ENCODE measurements at places on chromosomes 5 and 9.
A peak's percentile ranks its signal among the peaks of the same experiment; 100 is the strongest.

GRCh38 chr5:19733612-19734495 lies 254.1 kb downstream of the CDH18 start:
- no peak for DNase-seq

- DNase-seq: no peak
Measured at GRCh38 chr5:133682451-133682850, 70.1 kb upstream of the FSTL4 start.

GRCh38 chr5:61738446-61738845 lies 406.4 kb downstream of the ZSWIM6 start:
- DNase-seq: no peak

- no peak for DNase-seq
Measured at GRCh38 chr9:135812961-135813360, 94.4 kb downstream of the CAMSAP1 start.

GRCh38 chr5:142492781-142493281 lies 168.0 kb upstream of the SPRY4 start:
- DNase-seq: no peak

- no peak for DNase-seq
Measured at GRCh38 chr5:134206627-134207160, 19.2 kb downstream of the PPP2CA start.

GRCh38 chr9:78542491-78543181 lies 245.7 kb downstream of the PSAT1 start:
- DNase-seq: no peak

GRCh38 chr5:171770153-171770552 lies 15.5 kb upstream of the SMIM23 start:
- DNase-seq: peak; percentile 11

DNA sequence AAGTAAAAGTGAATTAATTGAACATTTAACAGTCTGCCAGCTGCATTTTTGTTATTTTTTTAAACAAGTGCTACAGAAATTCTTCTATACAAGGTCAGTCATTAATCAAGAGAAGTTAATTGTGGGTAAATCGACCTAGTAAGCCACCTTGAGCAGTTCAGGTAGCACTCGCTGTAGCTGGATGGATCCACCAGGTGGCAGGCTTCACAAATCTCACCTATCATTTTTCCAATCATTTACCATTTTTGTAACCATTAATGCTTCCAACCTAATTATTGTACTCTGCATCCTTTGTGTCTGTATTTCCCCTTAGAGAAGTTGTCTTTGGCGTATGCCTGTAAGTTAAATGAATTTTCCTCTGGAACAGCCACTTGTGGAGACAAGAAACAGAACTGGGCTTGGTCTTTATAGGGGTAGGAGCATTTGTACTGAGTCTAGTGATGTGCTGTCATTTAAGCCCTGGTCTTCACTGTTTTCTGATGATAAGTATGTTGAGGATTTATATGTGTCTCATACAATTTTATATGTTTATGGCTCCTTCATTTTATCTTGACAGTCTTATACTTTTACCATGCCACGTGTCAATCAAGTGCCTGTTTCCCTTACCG lies 39.5 kb downstream of the CD180 start:
- DNase-seq: peak; percentile 50

DNA sequence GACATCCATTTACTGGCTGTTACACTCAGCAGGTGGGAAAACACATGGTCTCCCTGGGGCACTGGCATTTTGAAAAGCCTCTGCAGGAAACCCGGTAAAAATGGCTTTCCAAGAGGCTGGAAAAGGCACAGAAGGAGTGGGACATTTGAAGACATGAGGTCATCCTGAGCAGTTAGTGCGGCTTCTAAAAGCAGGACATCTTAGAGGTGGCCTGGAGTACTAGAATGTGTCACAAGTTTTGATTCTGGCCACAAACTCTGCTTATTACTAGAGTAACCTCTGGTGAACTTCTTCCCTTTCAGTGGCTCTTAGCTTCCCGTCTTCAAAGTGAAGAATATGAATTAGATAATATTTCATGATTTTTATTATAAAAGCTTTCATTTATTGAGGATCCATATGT lies 423.0 kb upstream of the BRINP1 start:
- DNase-seq: no peak

GRCh38 chr9:137972355-137972987 lies 94.9 kb downstream of the CACNA1B start:
- DNase-seq: no peak

DNA sequence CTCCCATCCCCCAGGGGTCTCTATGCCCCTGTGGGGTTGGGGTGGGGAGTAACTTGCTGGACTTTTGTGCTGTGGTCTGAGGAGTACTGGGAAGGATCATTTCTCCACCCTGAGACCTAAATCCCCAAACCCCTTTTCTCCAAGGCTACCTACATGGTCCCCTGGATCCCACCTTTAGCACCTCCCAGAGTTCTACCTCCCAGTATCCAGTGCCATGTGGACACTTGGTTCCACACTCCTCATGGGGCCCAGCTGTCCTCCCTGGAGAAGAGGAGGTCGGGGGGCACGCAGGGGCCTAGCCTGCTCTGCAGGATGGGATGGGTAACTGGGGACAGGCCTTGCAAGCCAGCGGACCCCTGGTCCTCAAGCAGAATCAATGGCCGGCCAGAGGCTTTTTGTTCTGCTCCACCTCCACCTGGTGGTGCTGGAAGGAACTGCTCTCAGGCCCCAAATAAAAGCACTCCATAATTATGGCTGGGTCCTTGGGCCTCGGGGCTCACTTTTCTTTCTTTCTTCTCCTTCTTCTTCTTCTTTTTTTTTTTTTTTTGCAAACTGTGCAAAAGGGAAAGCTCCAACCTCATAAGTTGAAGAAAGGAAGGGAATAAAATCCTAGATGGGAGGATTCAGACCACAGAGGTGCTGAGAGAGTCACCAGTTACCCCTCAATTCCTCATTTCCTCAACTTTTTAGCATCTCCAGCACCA lies 68.4 kb downstream of the PSD2 start:
- peak; percentile 69 for DNase-seq

DNA sequence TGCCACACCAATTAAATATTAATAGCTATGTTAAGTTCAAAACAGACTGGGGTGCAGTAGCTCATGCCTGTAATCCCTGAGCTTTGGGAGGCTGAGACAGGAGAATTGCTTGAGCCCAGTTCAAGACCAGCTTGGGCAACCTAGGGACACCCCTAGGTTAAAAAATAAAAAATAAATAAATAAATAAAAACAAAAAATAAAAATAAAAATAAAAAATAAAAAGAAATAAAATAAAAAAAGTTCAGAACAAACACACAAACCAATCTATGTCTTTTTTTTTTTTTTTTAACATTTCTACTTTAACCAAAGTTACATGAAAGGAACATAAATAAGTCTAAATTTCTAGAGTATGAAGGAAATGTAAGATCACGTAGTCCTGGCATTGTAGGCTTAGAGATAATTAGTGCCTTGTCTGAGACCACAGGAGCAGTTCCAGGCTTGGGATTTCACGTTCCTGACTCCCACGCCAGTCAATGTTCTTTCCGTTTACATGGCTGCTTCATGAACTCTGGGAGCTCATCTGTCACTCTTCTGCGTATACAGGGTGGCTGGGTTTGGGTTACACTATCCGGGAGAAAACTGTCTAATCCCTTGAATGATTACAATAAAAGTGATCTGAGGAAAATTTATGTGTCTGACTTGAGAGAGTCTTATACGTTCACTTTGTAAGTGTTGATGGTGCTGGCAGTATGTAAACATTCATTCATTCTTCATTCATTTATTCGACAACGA lies 85.2 kb downstream of the KIAA1958 start:
- no peak for DNase-seq

DNA sequence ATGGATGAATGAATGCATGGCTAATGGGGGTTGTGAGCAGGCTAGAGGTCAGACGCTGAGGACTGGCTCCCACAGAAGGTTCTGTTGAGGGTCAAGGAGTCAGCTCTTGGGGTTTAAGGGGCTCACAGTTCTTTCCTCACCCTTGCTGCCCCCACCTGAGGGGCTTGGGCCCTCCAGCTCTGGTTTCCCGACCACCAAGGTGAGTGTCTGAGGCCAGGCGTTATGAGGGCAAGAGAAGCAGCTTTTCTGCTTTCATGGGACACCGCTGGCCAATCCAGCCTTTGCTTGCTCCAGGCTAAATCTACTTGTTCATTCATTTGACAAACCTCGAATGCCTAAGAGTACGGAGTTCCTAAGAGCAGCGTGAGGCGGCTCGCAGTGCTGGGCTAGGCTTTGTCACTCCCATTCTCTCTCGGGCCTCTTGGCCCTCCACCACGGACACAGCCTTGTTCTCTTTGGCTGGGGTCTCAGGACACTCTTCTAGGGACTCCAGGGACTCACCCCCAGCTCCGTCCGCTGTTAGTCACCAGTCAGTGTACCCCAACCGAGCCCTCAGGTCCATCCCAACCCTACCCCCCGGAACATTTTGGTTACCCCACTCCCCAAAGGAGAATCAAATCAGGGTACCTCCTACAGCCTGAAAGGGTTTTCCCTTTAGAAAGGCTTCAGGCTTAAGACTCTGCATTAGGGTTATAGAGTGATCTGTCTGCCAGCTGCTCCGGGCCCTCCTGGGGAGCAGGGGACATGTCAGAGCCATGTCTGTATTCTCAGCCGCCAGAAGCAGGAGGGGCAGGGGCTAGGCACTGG lies 210.1 kb upstream of the MVB12B start:
- no peak for DNase-seq

GRCh38 chr9:98193336-98193944 lies 1.0 kb upstream of the CORO2A start:
- DNase-seq: no peak

DNA sequence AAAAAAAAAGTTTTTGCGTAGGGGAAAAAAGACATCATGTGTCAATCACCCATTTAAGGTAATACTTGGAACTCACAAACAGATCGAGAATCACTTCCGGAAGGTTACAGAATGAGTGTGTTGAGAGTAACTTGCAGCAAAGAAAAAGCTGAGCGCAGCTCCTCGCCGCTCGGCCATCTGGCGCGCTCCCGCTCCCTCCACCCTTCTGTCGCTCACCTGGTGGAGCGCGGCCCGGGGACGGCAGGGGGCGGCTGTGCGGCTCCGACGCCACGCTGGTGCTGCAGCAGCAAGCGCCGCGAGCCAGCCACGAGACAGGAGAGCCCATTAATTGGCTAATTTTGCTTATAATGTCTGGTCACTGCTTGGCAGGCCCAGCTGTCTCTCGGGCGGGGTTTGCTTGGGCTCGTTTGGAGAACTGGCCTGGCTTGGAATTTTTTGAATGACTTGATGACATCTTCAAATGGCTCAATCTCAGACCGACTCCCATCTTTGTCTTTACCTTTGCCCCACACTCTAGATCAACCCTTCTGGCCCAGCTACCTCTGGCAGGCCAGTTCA lies 601.8 kb downstream of the CCDC171 start:
- DNase-seq: no peak

DNA sequence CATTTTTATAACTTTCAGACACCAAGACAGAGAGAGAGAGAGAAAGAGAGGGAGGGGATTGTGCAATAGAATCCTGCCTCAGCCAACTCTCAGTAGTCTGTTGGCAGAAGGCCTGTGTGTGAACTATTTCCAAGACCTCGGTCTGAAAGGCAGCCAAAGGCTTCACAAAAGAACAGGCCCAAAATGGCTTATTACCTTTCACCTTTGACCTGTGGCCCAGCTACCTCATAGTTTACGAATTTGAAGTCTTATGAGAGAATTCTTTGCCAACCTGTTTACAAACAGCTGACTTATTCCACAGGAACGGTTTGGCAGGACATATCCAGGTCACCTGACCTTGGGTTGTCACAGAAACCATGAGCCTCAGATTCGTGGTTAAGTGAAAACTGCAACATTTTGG lies 48.6 kb downstream of the NR2F1-AS1 start:
- DNase-seq: no peak

GRCh38 chr9:125995006-125995405 lies 247.8 kb downstream of the PBX3 start:
- DNase-seq: no peak

DNA sequence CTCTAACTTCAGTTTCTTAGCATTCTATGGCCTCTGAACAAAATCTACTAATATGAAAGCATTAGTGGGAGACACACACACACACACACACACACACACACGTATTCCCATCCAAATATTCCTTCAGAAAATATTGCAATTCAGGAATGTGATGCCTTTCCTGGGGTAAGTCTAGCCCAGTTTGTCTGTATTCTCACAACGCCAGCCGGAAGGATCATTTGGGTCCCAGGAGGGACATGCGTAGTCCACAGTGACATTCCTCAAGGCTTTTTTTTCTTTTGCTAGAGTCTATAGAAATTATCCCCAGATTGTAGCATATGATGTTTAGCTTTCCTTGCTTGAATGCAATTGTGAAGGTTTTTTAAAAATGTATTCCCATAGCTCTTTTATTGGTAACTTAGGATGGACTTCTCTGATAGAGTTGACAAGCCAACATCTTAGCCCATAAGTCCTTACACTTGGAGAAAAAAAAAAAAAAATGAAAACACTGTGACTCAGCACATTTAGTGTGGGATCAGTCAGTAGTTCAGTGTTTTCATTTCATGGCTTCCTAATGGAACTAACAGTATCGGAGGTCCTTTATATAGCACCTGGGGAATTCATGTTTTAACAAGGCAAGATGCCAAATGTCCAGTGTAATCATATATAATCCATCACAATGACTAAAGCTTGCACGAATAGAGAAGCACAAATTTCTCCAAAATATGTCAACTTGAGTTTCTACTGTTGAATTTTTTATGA lies 316.5 kb downstream of the DIRAS2 start:
- no peak for DNase-seq

DNA sequence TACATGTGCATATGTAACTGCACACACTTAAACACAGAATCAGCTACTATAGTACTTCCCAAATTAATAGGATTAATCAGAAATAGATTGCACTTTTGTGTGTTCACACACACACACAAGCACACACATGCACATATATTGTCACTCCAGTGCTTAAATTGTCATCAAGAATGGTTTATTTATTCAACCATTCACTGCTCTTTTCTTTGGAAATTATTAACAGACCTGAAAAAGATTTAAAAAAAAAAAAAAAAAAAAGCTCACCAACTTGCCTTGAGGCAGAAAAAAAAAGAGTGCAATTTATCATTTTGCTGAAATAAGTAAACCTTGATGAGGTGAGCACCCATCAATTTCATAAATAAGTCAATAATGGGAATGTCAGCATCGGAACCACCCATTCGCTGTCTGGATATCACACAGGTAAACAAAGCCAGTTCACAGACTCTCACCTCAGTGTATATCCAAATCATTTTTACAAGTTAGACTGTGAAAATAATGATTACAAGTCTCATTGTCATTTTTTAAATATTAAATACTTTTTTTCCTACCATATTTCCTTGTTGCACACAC lies 562.8 kb downstream of the BNC2 start:
- DNase-seq: no peak

- DNase-seq: peak; percentile 41
Measured at GRCh38 chr5:141343242-141343952, at the start of gene PCDHGA3. Gene PCDHGA3, plus strand, starts transcription at chr5:141343829. Its CDS starts 205 bp downstream, at chr5:141344034.
